Stimulated activated CD8-positive, alpha-beta memory T cell treated with anti-CD3 and anti-CD28 coated beads, Interleukin-15, amount 100 ng/mL, for 48 hours (primary cell): ENCODE measurements at places on chromosomes 7 and 10.

DNA sequence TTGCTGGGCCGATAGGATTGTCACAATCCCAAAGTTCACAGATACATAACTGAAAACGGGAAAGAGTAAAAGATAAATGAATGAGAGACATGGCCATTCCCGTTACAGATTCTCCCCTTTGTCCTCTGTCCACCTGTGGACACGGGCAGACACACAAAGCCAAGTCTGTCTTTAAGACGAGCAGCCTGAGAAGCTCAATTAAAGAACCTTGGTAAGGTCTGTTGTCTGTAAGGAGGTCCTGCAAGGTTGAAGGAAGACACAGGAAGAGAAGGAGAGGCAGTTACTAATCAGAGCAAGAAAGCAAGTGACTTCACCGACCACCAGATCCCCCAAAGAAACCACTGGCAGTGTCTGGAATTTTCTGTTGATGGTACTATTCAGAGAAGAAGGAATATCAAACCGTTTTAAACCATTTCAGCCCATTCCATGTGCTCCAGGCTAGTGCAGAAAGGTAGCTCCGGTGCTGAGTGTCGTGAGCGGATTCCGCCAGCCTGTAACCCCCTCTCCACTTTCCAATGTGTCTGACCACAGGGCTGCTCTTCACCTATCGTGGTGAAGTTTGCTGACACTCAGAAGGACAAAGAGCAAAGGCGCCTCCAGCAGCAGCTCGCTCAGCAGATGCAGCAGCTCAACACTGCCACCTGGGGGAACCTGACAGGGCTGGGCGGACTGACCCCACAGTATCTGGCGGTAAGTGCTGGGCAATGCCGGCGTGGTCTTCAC, 252.6 kb downstream of the CELF2 start:
- peak; percentile 61 for DNase-seq

- DNase-seq = no peak
Observed at GRCh38 chr7:99242682-99243081, 30.0 kb upstream of the MYH16 start.

GRCh38 chr7:79410345-79410744, 43.1 kb downstream of the MAGI2 start:
- no peak for DNase-seq

- no peak for DNase-seq
Observed at GRCh38 chr7:112819536-112819935, 29.3 kb upstream of the TMEM168 start.

DNA sequence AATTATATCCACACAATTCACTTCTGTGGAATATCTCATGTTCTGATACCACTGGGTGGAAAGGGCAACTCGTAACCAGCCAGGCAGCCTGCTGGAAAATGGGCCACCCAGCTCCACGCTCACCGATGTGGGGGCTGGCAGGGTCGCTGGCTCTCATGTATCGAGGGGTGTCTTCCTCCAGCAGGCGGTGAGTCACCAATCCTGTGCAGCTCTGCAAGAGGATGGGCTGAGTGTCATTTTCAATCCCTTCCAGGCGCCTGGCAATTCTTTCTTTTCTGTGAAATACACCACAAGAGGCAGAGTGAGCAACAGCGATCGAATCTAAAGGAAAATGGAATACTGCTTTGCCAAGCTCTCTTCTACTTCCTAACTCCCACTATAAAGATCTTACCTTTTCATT, 80.1 kb downstream of the SVIL start:
- peak; percentile 2 for DNase-seq

GRCh38 chr7:94482796-94483195, 26.8 kb upstream of the CASD1 start:
- DNase-seq = no peak

- no peak for DNase-seq
Observed at GRCh38 chr10:24902400-24902728, 50.0 kb downstream of the PRTFDC1 start.

DNA sequence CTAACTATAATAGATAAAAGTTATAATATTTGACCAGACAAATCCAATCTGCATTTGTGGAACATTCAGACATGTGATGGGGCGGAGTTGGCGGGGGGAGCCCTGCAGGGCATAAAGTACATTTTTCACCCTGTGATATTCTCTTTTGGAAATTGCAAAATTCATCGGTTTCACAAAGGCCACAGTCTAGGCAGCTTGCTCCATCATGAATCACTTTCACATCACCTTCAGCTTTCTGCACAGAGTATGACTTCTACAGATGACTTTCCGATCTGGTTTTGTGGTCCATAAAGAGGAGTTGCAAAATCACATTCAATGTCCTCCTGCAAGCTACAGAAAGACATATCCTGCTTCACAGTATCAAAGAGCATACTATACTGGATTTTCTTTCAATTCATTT, 51.4 kb upstream of the APBB1IP start:
- DNase-seq = no peak

DNA sequence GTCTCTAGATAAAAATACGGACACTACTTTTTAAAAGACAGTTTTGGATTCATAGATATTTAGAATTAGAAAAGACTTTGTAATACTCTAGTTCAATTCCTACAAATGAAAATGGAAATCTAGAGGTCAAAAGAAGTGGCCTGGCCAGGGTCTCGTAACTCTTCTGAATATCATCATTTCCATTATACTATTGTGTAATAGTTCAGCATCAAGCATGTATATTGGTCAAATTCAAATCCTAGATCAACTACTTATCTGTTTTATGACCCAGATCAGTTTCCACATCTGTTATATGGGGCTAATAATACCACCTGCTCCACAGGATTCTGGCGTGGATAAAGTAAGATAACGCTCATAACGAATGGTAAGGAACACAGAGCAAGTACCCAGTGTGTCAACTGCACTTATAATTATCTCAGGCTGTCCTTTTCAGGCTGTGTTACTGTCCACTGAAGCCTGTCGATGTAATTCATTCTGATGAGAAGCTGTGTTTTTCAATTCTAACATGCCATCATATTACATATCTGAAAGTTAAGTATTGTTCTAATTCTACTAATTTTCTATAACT, 54.3 kb downstream of the ARHGAP21 start:
- no peak for DNase-seq

GRCh38 chr10:12469345-12469744, 120.0 kb downstream of the CAMK1D start:
- no peak for DNase-seq

- DNase-seq = no peak
Observed at GRCh38 chr10:74133923-74134820, 16.5 kb downstream of the AP3M1 start.

DNA sequence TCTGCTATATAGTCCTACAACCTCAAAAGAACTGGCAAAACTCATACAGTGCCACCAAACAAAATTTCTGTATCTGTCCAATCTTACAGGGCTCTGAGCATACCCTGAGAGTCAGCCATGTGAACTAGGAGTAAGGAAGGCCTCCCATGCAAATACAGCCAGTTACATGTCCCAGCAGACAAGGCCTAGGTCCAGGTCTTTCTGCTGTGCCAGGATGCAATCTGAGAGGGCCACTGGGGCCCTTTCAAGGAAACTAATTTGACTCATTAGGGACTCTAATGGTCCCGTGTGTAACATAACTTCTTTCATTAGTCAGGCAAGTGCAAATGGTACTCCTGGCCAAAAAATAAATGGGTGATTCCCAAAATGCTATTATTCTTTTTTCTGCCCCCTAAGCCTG, 17.9 kb upstream of the HIBADH start:
- DNase-seq = no peak

GRCh38 chr10:84075226-84076046, 63.9 kb upstream of the GHITM start:
- DNase-seq = no peak

DNA sequence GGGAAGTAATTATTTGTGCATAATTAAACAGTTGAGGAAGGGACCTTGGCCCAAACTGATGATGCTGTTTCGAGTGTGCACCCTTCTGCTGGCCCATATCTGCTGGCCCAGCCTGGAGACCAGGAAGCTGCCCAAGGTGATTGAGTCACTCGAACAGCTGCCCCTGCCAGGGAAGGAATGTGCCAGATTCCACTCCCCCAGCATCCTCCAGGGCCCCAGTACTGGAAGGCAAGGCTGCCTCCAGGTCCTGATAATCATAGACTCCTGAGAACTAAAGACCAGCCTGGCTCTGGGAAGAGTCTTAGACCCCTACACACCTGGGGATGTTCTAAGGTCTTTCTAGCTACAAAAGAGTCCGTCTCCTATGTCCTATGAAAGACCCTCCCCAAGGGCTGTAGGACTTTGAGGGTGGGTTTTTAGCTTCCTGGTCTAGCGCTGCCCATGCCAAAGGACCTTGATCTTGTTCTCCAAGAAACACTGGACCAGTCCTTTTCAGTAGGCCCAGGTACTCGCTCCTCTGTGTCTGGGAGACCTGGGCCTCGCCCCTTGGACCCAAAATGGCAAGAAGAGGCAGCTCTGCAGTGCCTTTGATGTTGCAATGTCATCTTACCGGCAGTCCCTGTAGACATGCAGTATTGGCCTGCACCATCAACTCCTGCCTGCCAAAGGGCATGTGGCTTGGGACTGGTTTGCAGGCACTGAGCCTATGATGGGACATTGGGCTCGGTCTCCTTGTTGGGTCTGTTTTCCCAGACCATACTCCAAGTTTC, 103.2 kb upstream of the GPR26 start:
- DNase-seq = no peak

GRCh38 chr10:52526251-52526823, 212.3 kb downstream of the DKK1 start:
- DNase-seq = no peak

DNA sequence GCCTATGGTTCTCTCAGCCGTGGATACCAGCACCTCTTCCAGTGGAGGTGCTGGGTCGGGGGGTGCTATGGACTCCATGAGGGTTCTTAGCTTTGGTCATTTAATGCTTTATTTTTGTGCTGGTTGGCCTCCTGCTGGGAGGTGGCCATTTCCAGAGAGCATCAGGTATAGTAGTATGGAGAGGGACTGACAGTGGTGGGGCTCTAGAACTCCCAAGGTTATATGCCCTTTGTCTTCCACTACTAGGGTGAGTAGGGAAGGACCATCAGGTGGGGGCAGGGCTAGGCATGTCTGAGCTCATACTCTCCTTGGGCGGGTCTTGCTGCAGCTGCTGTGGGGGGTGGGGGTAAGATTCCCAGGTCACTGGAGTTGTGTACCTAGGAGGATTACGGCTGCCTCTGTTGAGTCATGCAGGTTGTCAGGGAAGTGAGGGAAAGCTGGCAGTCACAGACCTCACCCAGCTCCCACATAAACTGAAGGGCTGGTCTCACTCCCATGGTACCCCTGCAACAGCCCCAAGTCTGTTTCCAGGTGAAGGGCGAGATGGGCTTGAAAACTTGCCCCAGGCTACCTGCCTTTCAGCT, 763.2 kb upstream of the LRRTM3 start:
- no peak for DNase-seq

DNA sequence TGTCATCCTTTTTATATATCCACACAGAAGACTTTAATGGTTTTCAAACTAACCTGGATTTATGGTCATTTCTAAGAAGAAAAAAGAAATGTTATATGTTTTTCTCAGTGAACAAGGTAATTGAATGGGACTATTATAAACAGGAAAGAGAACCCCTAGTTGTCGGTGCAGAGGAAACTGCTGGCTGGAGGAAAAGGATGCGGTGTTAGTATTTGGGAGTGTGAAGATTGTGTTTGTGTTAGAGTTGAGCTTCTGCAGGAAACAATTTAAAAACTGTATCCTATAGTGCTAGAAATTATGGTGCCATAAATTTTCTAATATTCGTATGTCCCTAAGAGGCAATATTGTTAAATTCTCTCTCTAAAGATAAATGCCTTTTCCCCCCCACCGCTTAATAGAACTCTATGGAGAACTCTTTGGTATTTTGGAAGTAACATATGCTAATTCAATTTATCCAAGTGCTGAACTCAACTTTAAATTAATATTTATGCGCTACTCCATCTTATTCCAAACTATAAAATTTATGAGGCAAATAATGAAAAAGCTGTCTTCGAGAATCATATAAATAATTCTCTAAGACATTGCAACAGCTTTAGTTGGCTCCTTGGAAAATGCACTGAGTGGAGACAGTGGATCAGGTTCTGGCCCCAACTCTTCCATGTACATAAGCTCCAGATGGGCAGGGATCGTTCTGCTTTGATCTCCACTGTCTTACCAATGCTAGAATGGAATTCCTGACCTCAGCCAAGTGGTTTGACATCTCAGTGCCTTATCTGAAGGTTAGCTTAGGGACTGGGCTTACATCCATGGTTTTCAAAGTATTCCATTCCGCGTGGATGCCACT, 5.6 kb downstream of the BZW2 start:
- DNase-seq = no peak

- DNase-seq = no peak
Observed at GRCh38 chr10:60537697-60538096, 148.0 kb upstream of the ANK3 start.

DNA sequence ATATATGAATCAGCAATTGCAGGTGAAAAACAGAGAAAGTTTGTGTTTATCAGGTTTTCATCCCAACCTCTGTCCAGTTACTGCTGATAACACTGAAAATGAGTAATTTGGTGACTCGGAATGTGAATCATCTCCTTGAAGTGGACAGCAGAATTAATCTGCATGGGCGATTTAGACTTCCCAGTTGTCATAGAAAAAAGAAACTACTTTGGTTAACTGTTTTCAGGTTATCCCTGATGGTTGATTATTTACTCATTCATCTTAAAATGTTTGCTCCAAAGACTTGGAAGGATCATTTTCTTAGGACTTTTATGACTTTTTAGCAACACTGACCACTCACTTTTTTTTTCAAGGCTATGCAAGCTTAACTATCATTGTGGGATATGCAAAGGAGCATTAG, 504.1 kb upstream of the ANKRD30A start:
- no peak for DNase-seq

DNA sequence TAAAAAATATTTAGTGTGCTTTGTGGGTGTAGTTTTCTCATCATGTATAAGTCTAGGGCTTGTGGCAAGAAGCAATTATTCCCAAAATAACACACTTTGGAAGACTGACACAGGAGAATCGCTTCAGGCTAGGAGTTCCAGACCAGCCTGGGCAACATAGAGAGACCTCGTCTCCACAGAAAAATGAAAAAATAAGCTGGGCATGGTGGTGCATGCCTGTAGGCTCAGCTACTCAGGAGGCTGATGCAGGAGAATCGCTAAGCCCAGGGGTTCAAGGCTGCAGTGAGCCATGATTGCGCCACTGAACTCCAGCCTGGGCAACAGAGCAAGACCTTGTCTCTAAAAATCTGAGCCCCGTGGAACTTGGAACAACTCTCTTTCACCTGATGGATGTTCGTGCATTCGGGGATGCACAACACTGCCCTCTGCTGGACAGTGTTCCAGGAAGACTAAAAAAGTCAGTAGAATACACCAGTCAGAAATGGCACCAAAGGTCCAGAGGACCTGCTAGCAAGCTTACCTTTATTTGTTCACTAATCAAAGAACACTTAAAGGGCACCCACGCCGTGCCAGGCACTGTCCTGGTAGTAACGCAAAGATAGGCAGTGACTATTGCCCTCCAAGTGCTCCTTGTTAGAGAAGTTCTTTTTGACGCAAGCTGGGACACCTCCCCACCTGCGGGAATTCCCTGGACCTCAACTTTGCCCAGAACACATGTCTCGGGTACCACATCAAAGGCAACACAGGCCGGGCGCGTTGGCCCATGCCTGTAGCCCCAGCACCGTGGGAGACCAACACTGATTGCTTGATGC, 81.9 kb upstream of the CALN1 start:
- no peak for DNase-seq
